ENCODE measurements at places on chromosomes 12 and 14.

DNA sequence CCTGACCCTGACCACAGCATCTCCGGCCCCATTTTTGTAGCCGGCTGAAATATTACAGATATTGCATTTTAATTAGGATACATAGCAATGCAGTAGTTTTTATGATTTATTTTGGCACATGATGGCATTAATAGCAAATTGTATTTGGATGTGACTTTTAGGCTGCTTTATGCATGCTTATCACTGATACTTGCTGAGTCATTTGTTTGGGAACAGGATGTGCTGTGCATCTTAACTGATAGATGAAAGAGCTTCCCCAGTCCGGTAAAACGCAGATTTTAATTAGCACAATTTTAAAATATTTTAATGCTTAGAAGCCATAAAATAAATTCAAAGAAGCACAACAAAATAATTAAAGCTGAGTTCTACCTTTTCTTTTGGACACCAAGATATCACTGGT lies 90.7 kb downstream of the OTOGL start:
- DNase-seq = no peak

- no peak for DNase-seq
Observed at GRCh38 chr14:67746927-67747326, 45.2 kb downstream of the RDH12 start.

DNA sequence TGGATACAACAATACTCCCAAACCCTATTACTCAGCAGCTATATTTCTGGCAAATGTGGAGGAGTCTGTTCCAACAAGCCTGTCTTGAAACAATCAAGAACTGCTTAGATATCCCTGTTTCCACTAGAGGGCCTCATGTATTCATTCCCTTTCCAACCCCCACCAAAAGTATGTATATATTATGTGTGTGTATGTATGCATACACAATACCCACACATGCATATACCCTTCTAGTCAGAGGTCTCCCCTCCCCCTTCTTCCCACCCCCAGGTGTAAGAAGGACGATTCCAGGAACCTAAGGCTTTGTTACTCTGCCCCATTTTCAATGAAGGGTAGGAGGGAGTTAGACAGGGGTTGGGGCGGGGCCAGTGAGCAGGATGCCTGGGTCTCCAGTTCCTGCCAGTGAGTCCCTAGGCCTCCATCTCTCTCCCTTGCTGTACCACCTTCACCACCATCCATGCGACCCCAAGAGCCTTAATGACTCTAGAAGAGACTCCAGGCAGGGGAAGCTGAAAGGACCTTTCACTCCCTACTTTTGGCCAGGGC lies at the start of gene DGKA:
TSS of gene DGKA (plus strand) at position 392 of the 546 bp plus-strand sequence. CDS start 5,342 bp downstream, outside the sequence.
- peak; percentile 88 for DNase-seq

DNA sequence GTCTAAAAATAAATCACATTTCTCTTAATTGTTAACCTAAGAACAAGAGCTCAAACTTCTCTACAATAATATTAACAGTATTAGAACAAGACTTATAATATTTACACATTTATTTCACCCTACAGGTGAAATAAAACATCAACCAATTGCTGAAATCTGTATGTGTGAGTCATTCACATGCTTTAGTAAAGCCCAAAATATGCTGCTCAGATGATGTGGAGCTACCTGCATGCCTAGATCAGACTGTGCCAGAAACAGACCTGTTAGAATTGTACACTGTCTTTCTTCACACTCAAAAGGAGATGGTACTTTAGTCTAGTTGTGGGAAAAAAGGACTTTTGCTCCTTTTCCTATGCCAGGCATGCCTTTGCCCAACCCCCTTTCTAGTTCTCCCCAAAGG lies 54.7 kb downstream of the RPS6KA5 start:
- no peak for DNase-seq

DNA sequence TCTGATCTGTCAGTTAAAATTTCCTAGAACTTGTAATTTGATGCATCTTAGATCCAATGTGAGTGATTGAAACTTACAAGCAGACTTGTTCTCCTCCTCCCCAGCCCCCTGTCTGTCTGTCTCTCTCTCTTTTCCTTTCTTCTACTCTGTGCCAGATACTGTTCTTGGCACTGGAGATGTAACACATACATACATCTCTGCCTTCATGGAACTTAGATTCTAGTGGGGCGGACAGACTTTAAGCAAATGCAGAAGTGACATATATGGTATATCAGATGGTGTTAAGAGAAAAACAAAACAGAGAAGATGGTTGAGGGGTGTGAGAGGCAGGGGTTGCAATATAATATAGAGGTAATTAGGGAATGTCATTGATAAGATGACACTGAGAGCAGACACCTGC lies 6.6 kb downstream of the CHST11 start:
- DNase-seq = no peak

- no peak for DNase-seq
Observed at GRCh38 chr14:91607322-91608047, 97.4 kb upstream of the PPP4R3A start.

DNA sequence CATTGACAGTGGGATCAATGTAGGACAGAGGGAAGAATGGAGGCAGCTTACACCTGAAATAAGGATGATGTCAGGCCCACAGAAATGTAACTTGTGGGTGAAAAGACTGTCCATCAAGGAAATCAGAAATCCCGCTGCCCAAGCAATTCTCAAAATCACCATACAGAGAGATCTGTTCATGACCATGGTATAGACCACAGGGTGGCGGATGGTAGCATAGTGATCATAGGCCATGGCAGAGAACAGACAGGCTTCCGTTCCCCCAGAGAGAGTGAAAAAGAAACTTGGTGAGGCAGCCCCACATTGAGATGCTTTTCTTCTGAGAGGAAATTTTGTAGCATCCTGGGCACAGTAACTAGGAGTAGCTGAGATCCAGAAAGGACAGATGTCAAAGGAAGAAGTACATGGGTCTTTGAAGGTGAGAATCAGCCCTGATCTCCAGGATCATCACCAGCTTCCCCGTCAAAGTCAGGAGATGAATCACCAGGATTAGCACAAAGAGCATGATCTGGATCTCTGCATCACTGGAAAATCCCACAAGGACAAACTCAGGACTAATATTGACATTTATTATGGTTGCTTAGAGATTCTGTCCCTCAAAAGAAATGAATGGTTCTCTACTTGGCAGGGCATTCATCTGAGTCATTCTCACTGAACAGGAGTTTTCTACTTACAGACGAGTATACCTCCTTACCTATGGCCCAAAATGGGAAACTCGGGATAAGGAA lies 5.5 kb upstream of the ZNF641 start:
- DNase-seq = no peak

GRCh38 chr12:41652981-41653380 lies 464.9 kb downstream of the PDZRN4 start:
- DNase-seq = no peak

DNA sequence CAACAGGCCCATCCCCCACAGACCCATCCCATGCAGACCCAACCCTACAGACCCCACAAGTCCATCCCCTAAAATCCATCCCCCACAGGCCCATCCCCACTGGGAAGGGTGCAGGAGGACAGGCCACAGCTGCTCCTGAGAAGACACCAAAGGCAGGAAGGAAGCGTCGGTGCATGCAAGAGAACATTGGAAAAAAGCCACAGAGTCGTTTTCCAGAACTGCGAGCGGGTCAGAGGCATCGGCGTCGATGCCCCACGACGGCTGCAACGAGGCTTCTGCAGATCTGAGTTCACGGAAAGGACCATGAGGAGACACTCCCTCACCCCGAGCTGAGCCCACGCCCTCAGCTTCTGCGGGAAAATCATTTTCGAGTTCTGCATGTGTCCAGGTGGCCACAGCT lies 59.6 kb upstream of the GALNT9 start:
- DNase-seq = no peak

GRCh38 chr14:26286081-26286912 lies 311.5 kb downstream of the NOVA1 start:
- DNase-seq = no peak

DNA sequence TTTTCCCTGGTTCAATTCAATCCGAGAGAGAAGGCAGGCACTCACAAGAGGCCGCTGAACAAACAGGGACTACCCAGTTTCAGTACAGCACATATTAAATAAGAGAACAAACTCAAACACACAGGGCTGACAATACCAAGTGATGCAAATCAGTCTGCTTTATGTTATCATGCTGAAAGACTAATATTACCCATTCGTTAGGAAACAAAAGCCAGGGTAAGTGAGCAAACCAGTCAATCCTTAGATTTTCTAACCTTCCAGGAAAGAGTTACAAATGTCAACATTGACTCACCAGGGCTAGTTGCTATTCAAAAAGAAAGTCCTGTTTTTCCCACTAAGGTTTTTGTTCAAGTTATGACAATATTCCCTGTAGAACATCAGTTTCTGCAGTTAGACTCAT lies 246.2 kb downstream of the C12orf42 start:
- DNase-seq = no peak

DNA sequence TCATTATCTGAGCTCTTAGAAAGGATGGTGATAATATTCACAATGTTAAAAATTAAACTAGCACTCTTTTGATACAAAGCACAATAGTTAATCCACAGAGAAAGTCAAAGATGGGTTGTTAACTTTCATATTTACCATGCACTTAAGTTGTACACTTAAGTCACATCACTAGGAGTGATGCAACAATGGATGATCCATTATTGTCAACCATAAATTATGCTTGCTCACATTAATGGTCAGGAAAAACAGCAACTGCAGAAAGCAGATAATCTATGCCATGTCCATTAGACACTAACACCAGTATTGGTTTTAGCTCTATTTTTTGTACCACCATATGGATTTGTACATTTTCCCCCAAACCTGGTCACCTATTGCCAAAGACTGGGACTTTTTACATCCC lies 195.5 kb downstream of the FOXA1 start:
- DNase-seq = no peak

DNA sequence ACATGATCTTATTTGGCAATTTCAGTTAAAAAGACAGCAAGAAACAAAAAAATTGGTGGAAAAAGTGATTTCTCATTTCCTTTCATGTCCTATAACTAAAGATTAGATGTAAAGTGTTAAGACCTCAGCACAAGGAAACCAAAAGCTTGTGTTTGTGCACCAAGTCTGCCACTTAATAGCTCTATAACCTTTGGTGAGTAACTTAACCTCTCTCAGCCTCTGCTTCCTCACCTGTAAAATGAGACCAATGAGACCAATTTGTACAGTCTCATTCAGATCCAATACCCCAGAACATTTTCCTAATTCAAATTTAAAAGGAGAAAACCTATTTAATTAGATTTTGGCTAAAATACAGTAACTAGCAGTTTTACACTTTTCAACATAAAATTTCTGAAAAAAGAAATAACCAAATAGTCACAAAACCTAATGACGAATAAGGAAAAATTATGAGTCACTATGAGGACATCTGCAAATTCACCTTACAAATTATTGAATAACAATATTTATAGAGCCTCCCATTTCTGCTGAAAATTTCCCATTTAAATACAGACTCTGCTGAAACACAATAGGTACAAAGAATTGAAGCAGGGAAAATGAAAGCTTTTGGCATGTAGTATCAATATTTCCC lies 71.1 kb downstream of the EPS8 start:
- DNase-seq = no peak

DNA sequence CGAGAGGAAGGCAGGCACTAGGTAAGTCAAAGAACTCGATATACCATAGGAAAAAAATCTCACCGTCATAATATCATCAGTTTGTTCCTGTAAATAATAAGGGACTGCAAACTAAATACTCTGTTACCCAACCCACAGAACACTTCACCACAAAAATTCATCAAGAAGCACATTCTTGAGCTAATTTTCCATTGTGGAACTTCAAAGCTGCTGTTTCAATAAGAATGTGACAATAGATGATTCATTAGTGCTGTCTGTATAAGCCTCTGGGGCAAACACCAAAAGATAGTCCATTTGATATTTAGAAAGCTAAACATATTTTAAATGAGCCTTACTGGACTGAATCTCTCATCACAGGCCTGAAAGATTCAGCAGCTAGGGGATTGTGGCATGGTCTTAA lies 219.4 kb downstream of the KSR2 start:
- DNase-seq = no peak

DNA sequence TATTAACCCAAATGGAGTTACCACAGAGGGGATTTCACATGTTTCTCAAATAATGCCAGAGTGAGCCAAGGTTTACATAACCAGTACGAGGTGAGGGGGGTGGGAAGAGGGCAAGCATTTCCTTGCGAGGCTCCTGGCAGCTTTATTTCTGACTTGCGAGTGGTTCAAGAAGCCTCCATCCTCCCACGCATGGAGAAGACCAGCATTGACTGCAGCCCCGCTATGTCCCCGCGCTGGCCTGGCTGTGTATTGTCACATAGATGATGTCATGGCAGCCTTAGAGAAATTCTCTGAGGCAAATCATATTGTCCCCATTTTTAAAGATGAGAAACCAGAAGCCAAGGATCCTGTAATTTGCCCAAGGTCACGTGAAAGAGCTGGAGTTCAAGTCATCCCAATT lies 188.2 kb downstream of the CACNA1C start:
- DNase-seq = no peak

GRCh38 chr12:484096-484495 lies 24.4 kb downstream of the B4GALNT3 start:
- no peak for DNase-seq

GRCh38 chr12:65965358-65965757 lies 141.1 kb downstream of the HMGA2 start:
- DNase-seq = no peak

GRCh38 chr12:121809712-121810116 lies 5.9 kb downstream of the SETD1B start:
- DNase-seq = no peak

GRCh38 chr12:40020261-40020691 lies 85.6 kb downstream of the SLC2A13 start:
- DNase-seq = no peak

DNA sequence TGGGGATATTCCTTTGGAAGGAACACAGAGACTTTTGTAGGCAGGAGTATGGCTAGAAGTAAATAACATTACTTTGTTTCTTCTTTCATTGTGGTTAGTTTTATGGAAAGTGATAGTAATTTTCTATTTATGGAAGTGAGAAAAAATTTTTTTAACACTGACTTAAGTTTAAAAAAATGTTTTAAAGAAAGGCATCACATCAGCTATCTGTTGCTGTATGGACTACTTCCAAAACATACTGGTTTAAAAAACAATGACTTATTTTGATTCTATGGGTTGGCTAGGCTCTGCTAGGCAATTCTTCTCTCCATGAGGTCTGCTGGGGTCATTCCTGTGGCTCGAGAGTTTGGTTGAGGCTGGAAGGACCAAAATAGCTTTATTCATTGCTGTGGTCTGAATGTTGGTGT lies 31.7 kb upstream of the SLC38A2 start:
- DNase-seq = no peak

GRCh38 chr14:91977884-91978283 lies 30.4 kb upstream of the FBLN5 start:
- no peak for DNase-seq

Data from CD4-positive, alpha-beta T cell treated with Interleukin-6 at 100 ng/mL for 8 hours (primary cell).